Tibial artery (tissue), 4 donors: ENCODE measurements at places on chromosomes 6 and 20.

GRCh38 chr6:99521633-99522151 is 6.5 kb upstream of the USP45 start:
- H3K36me3 ChIP-seq: no peaks in the 10 kb centered on the region
- peak overlapping the region; percentile 76 for H3K4me3 ChIP-seq
- no peaks in the 10 kb centered on the region for H3K4me1 ChIP-seq
- H3K27ac ChIP-seq: peak overlapping the region; percentile 95

DNA sequence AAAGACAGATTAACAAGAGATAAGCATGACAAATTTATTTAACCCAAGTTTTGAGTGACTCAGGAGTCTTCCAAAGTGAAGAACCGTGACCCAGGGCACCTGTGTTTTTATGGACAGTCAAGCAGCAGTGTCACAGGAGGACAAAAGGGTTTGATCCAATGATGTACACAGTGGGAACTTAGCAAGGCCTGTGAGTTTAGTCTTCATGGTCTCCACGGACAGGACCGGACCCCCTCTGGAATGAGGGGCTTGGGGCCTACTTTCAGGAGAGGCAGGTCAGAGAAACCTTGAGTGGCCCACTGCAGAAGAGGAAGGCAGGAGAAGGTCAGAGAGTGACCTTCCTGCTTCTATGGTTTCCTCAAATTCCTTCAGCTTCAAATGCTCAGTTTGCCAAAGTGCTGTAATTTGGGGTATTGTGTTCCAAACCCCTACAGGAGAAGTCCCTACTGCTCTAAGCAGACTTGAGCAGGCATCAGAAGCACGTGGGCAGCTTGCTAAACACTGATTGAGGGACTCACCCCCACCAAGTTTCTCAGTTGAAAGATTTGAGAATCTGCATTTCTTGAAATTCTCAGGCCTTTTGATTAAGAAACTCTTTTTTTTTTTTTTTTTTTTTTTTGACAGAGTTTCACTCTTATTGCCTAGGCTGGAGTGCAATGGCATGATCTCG is 26.4 kb upstream of the ZMYND8 start:
- no peak overlapping the region for H3K27ac ChIP-seq
- peaks cover 10% of the 10 kb centered on the region for H3K4me1 ChIP-seq
- H3K4me3 ChIP-seq: no peak overlapping the region
- H3K27me3 ChIP-seq: no peaks in the 10 kb centered on the region
- no peak for DNase-seq

DNA sequence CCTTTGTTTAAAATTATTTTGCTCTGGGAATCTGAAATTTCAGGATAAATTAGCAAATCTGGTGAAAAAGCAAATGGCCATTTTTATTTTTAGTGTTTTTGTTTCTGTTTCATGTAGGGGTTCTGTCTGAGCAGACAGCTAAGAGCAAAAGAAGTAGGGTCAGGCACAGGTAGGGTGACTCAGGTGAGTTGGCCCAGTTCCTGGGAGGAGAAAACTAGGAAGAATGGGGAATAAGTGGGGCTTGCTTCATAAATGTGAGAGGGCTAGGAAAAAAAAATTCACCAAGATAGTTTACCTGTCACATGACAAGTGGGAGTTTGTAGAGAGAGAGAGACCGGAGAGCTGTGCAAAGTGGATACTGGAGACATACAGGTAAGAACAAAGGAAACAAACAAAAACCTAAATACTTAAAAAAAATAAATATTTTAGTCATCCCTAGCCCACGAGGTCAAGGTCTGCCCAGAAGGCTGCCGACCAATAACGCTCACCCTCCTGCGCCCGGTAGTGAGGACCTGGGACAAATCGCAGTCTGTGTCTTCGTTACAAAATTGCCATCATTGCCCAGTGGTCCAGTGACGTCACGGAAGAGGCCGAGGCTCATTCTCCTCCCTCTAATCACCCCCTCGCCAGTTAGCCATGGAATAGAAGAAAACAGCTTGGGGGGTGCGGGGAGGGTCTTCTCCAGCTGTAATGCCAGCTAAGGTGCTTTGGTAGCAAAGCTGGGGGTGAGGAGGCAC is 2.3 kb downstream of the THBD start:
- DNase-seq: no peak
- H3K4me3 ChIP-seq: peak overlapping the region; percentile 82
- no peaks in the 10 kb centered on the region for H3K27me3 ChIP-seq
- no peaks in the 10 kb centered on the region for H3K36me3 ChIP-seq
- H3K4me1 ChIP-seq: peaks cover 53% of the 10 kb centered on the region

DNA sequence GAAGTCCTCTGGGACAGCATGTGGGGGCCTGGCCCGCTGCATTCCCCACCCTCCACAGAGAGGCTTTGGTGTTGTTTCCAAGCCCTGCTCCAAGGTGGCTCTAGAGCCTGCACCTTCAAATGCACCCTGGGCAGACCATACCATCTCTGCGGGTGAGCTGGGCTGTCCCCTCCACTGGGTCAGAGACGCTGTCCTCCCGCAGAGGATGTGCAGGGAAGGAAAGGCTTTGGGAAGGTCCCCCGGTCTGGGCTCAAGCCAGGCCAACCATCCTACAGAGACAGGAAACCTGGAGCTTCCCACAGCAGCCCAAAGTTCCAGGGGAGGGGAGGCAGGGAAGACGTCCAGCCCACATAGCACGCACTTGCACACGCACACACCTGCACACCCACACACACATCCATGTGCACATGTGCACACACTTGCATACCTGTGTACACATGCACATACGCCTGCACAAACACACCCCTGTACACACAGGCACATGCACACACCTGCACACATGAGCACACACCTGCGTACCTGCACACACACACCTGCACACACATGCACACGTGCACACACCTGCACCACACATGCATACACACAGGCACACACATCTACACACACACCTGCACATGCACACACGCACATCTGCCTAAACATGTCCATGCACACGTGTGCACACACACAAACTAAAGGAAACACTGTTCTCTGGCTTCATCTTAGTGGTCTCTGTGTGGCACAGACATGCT is 155.4 kb downstream of the ERMARD start:
- no peaks in the 10 kb centered on the region for H3K27me3 ChIP-seq

DNA sequence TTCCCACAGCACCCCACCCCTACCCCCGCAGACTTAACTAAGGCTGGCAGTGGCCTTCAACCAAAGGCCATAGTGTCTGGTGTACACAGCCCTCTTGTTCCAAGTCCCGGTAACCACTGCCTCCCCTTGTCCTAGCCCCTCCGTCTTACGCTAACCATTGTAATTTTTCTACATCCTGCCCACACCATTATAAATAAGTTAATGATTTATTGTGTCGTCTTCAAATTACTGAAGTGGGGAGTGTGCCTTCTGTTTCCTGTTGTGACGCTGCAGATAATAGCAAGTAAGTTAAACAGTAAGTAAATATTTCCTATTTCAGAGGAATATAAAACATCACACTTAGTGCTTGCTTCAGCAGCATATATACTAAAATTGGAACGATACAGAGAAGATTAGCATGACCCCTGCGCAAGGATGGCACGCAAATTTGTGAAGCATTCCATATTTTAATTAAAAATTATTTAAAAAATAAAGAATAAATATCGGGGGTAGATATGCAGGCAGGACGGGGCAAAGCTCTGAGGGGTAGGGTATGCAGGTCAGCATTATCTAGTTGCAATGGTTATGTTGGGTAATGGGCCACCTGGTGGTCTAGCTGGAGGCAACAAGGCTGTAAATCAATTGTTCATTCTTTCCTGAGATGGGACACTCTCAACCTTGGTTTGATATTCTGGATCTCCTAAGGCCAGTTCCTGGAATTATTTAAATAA is 15.1 kb downstream of the SRSF6 start:
- no peak for DNase-seq
- peaks cover 8% of the 10 kb centered on the region for H3K4me1 ChIP-seq
- no peaks in the 10 kb centered on the region for H3K27me3 ChIP-seq
- peaks cover 12% of the 10 kb centered on the region for H3K36me3 ChIP-seq

DNA sequence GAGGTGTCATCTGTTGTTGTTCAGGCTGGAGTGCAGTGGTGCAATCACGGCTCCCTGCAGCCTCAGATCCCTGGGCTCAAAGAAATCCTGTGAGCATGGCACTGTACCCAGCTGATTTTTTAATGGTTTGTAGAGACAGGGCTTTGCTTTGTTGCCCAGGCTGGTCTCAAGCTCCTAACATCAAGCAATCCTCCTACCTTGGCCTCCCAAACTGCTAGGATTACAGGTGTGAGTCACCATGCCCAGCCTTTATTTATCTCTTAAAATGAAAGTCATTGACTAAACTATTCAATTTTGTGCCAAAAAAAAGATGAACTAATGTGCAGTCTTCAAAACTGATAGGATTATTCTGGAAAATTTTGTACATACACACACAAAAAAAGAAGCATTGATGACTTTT is 38.8 kb upstream of the UNC93A start:
- DNase-seq: no peak
- H3K4me1 ChIP-seq: no peaks in the 10 kb centered on the region
- H3K27me3 ChIP-seq: no peaks in the 10 kb centered on the region
- no peak overlapping the region for H3K27ac ChIP-seq
- no peaks in the 10 kb centered on the region for H3K36me3 ChIP-seq
- H3K4me3 ChIP-seq: no peak overlapping the region

GRCh38 chr6:46749731-46750130 is 3.0 kb downstream of the ANKRD66 start:
- no peaks in the 10 kb centered on the region for H3K4me1 ChIP-seq
- H3K4me3 ChIP-seq: no peak overlapping the region
- no peaks in the 10 kb centered on the region for H3K36me3 ChIP-seq

- H3K4me3 ChIP-seq: no peak overlapping the region
- no peaks in the 10 kb centered on the region for H3K36me3 ChIP-seq
- no peaks in the 10 kb centered on the region for H3K4me1 ChIP-seq
- H3K27ac ChIP-seq: no peak overlapping the region
- no peaks in the 10 kb centered on the region for H3K27me3 ChIP-seq
Observed at GRCh38 chr6:21533678-21534077, 59.9 kb upstream of the SOX4 start.

DNA sequence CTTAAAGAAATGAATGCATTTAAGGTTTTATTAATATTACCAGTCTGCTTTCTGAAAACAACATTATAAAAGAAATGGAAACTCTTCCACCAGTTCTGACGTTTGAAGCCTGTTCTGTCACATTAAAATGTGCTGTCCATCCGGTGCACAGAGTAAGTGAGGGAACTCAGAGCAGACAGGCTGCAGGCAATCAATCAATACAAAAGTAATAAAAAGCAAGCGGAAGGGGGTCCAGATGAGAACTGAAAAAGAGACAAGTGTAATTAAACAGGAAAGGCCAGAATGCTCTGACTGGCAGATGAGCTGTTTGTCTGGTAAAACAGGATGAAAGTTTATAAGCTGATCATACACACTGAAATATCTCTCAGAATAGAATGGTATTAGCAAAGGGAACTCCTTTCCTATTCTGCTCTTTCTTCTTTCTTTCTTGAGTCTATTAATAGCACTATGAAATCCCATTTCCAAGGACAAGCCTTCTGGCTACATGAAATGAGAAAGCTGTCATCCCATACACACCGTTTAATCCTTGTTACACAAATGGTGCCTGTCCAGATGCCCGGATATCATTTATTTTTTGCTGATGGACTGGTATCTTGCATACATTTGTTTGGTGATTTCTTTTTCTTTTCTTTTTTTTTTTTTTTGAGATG is 94.3 kb downstream of the RAMACL start:
- no peaks in the 10 kb centered on the region for H3K27me3 ChIP-seq
- DNase-seq: no peak
- H3K36me3 ChIP-seq: peaks cover 50% of the 10 kb centered on the region
- no peak overlapping the region for H3K4me3 ChIP-seq
- no peak overlapping the region for H3K27ac ChIP-seq

DNA sequence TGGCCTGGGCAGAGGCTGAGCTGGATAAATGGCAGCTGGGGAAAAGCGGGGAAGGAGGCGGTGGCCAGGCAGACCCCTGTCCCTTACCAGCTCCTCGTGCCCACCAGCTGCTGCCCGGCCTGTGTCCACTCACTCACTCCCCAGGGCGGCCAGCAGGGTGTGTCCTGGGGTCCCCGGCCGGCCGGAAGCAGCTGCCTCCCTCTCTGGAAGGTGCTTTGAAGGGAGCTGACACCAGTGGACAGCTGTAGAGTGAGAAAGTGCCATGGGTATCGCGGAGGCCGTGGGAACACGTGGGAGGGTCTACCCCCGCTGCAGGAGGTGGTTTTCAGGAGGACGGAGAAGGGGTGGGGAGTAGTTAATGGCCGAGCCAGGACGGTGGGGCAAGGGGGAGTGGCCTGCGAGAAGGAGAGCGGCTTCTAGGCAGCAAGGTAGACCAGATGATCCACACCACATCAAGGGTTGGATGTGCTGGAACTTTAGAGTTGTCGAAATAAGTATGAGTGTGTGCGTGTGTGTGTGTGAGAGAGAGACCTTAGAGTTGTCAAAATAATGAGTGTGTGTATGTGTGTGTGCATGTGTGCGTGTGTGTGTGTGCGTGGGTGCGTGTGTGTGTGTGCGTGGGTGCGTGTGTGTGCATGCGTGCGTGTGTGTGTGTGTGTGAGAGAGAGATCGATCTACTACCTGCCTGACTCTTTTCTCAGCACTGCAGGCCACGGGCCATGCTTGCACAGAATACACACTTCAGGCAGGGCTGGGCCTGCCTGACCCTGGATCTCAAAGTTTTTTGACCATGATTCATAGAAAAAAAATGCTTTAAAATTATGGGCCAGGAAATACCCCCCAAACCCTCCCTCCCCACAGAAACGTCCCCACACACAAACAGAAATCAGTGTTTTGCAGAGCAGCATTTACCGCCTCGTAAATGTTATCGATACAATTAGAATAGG is 43.9 kb downstream of the CDH4 start:
- H3K27me3 ChIP-seq: no peaks in the 10 kb centered on the region
- H3K4me3 ChIP-seq: no peak overlapping the region
- no peaks in the 10 kb centered on the region for H3K4me1 ChIP-seq
- no peaks in the 10 kb centered on the region for H3K36me3 ChIP-seq
- DNase-seq: no peak

GRCh38 chr20:39309458-39309857 is 347.3 kb downstream of the DHX35 start:
- no peaks in the 10 kb centered on the region for H3K36me3 ChIP-seq
- no peak overlapping the region for H3K27ac ChIP-seq
- H3K27me3 ChIP-seq: no peaks in the 10 kb centered on the region

DNA sequence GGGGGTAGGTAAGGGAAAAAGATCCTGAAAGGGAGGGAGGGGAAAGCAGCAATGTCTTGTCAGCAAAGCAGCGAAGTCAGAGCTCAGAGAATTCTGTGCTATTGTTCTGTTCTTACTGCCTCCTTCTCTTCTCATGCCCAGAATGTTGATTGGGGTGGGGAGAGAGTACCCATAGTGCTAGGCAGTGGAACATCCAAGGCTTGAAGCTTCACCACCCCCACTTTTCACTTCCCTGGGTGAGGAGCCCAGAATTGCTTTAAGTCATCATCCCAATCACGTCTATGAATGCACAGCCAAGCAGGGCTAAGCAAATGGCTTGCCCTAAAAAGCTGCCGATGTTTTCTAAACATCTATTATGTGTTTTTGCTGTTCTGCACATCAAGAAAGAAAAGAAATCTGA is 16.5 kb downstream of the REPS1 start:
- H3K27ac ChIP-seq: no peak overlapping the region
- DNase-seq: no peak
- no peaks in the 10 kb centered on the region for H3K27me3 ChIP-seq
- peaks cover 19% of the 10 kb centered on the region for H3K4me1 ChIP-seq
- no peak overlapping the region for H3K4me3 ChIP-seq
- no peaks in the 10 kb centered on the region for H3K36me3 ChIP-seq

- no peak for DNase-seq
- no peaks in the 10 kb centered on the region for H3K36me3 ChIP-seq
- no peaks in the 10 kb centered on the region for H3K4me1 ChIP-seq
- H3K27me3 ChIP-seq: no peaks in the 10 kb centered on the region
- H3K27ac ChIP-seq: no peak overlapping the region
- H3K4me3 ChIP-seq: no peak overlapping the region
Observed at GRCh38 chr6:4518506-4518905, 257.7 kb upstream of the CDYL start.

- H3K27ac ChIP-seq: no peak overlapping the region
- H3K4me1 ChIP-seq: peaks cover 5% of the 10 kb centered on the region
- peaks cover 67% of the 10 kb centered on the region for H3K36me3 ChIP-seq
Observed at GRCh38 chr6:37375376-37375775, 21.6 kb downstream of the RNF8 start.
